ENCODE measurements at places on chromosomes 2 and 18. TPM values are rescaled to one million over a fixed set of nuclear protein-coding genes. Genes with fewer than 3 reads are reported as not detected.

GRCh38 chr18:56709463-56709862 is 58.3 kb downstream of the WDR7 start:
- DNase-seq, result no peak

The FAM161A gene
- 0.78 TPM for total RNA-seq

The CCDC88A gene
- total RNA-seq, result 19.4 TPM

DNA sequence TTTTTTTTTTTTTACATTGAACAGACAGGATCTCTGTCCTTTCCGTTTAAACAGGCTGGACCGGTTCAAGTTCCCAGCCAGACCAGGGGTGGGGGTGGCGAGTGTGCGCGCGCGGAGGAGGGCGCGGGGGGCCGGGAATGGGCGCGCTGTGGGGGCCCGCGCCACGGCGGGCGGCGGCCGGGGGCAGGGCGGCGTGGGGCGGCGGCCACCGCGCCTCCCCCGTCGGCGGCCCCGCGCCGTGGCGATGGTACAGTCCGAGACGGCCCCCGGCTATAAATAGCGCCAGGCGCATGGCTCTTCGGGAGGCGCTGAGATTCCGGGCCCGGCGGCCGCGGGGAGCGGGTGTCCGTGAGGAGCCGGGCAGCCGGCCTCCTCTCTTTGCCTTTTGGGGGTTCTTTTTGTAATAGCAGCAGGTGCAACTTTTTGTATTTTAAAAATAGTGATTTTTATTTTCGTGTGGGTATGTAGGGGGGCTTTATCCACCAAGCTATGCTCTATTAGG is 430 bp upstream of the CELF4 start:
- DNase-seq, result peak; percentile 67

The SEPTIN2 gene
- 139 TPM for total RNA-seq

The G6PC2 gene
- not detected for total RNA-seq

DNA sequence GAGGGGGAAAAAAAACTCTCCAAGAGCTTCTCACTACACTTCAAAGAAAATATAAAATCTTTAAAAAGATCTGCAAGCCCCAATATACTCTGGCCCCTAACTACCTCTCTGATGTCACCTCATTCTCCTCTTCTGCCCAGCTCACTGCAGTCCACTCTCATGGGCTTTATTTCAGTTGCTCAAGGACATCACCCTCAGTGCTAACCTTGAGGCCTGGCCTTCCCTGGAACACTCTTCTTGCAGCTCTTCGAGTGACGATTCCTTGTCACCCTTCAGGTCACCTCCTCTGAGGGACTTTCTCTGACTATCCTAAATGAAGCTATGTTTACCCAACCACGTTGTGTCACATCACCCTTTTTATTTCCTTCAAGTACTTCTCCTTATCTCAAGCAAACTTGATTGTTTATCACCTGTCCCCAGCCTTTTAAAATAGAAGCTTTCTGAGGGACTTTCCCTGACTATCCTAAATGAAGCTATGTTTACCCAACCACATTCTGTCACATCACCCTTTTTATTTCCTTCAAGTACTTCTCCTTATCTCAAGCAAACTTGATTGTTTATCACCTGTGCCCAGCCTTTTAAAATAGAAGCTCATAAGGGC is 10.4 kb downstream of the RTTN start:
- no peak for DNase-seq

GRCh38 chr2:142756430-142756829 is 121.0 kb upstream of the KYNU start:
- DNase-seq, result no peak

- DNase-seq, result no peak
Observed at GRCh38 chr2:48829036-48829435, 73.5 kb upstream of the LHCGR start.

- DNase-seq, result no peak
Observed at GRCh38 chr18:8375249-8375648, 234.0 kb upstream of the RAB12 start.

DNA sequence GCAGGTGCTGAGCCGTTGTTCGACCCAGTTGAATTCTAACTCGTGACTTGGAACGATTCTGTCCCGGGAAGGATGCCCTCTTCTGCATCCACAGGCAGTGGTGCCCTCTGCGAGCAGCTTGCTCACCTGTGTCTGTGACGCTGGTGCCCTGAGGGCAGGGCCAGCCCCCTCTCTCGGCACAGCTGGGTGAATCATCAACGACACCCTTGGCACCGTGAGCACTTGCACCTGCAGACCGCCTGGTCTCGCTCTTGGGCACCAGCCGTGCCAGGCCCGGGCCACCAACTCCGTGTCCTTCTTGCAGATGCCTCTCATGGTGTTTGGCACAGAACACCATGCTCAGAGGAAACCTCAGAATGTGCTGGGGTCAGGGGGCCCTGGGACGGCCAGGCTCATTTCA is 75.0 kb downstream of the SLC66A2 start:
- peak; percentile 33 for DNase-seq

- DNase-seq, result no peak
Observed at GRCh38 chr2:110103061-110103961, 12.3 kb downstream of the MALL start.

DNA sequence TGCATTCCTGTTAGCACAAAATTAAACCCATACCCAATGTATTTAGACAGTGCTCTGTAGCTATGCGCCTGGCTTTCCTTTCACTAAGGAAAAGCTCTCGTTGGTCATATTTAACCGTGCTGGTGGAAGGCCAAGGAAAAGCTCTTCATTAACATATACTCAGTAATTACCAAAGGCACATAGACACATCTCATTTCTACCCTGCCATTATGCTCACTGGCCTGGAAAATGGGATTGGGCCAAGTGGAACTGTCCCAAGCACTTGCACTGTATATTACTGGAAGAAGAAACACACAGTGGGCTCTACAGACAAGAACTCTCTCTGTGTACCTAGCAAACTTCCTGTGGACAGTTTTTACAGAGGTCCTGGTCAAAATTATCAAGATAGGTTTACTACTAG is 274.4 kb downstream of the ERBB4 start:
- no peak for DNase-seq

The SKA1 gene
- 0.65 TPM for total RNA-seq

The RAPH1 gene
- total RNA-seq, result 11.9 TPM

DNA sequence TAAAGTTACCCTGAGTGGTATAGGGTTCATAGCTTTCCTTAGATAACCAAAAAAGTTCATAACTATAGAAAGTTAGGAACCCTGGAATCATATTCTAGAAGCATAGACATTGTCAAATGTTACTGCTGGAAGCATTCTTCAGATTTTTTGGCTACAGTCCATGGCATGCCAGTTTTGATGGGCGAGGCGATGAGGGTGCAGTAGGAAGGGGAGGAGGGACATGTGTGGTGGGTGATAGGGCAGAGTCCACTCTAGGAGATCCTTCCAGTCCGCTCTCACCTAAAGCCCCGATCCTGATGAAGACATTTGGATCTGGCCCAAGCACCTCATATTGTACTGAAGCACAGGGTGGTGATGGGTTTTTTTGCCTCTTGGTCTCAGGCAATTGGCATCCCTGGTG is 91.8 kb downstream of the HRH4 start:
- DNase-seq, result no peak

GRCh38 chr2:133123393-133123792 is 444.9 kb downstream of the NCKAP5 start:
- no peak for DNase-seq

The MGAT4A gene
- total RNA-seq, result 20.0 TPM

All from Right ventricle myocardium superior (tissue), 1 donor.